AG10803 (cell line): ENCODE measurements at places on chromosomes 5 and 9.
A peak's percentile ranks its signal among the peaks of the same experiment; 100 is the strongest.

GRCh38 chr5:94010814-94011213 lies 269.4 kb upstream of the POU5F2 start:
- no peak for DNase-seq

GRCh38 chr5:139410121-139410992 lies 6.5 kb upstream of the SPATA24 start:
- peak; percentile 39 for DNase-seq

GRCh38 chr5:33231935-33232334 lies 208.8 kb upstream of the TARS1 start:
- peak; percentile 80 for DNase-seq

GRCh38 chr5:158177146-158177545 lies 318.2 kb upstream of the CLINT1 start:
- DNase-seq, result no peak

DNA sequence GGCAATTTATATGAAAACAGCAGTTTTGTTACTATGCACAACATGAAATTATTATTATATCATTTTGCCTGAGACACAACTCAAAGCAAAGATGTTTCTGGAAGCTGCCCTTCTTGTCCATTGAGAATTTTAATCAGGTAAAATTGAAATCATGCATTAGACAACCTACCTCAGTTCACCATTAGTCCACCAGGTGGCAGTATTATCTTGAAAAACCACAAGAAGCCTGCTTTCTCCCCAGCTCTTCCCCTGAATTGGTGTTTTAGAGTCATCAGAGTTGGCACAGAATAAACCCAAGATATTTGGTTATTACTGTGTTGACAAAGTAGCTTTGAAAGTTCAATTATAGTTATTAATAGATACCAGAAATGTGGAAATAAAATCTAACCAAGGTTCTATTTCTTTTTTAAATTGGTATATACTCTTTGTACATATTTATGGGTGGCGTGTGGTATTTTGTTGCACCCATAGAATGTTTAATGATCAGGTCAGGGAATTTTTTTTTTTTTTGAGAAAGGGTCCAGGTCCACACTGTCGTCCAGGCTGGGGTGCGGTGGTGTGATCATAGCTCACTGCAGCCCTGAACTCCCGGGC lies 25.7 kb downstream of the UTP15 start:
- DNase-seq, result peak; percentile 90

- DNase-seq, result no peak
Measured at GRCh38 chr5:32654427-32654826, 56.7 kb upstream of the NPR3 start.

- DNase-seq, result no peak
Measured at GRCh38 chr9:70526902-70527301, 112.4 kb upstream of the KLF9 start.

- no peak for DNase-seq
Measured at GRCh38 chr5:14441641-14442040, 140.0 kb upstream of the OTULINL start.

DNA sequence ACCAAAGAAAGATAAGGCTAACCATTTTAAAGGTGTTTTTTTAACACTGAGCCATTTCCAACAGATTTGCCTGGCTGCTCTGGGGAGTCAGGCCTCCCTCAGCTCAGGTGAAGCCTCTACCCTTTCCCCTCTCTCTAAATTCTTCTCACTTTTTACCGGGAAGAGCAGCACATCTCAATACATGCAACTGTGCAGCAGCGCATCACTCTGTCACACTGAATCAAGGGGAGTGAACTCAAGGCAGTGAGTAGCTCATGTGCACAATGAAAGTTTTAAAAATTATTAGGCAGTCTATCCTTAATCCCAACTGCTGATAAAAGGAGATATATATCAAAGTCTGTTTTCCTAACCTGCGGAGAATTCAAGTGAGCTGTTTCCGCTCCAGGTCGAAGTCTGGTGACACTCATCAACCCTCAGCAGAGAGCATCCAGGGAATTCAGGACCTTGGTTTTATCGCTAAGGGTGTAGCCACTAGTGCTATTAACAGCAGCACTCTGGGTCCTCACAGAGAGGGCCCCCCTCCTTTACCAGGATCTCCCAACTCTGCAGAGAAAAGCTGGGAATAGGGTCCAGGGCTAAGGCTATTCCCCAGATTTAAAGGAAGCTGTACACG lies 1.0 kb downstream of the CEMIP2 start:
- no peak for DNase-seq

DNA sequence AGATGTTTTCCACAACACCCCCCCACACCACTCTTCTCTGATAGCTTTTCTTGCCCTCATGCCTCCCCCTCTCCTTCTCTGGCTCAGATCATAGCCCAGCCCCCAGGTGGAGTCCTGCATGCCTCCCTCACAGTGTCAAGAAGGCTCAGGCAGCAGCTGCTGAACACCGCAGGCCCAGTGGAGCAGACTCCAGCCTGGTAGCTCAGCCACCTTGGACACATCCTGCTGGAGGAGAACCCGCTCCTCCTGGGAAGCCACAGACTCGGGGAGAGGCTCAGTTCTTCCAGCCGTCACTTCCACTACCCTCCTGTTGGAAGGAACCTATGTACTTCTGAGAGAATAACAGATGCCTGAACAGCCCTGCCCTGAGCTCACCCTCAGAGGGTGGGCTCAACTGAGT lies 143.4 kb downstream of the SPOCK1 start:
- DNase-seq, result no peak

DNA sequence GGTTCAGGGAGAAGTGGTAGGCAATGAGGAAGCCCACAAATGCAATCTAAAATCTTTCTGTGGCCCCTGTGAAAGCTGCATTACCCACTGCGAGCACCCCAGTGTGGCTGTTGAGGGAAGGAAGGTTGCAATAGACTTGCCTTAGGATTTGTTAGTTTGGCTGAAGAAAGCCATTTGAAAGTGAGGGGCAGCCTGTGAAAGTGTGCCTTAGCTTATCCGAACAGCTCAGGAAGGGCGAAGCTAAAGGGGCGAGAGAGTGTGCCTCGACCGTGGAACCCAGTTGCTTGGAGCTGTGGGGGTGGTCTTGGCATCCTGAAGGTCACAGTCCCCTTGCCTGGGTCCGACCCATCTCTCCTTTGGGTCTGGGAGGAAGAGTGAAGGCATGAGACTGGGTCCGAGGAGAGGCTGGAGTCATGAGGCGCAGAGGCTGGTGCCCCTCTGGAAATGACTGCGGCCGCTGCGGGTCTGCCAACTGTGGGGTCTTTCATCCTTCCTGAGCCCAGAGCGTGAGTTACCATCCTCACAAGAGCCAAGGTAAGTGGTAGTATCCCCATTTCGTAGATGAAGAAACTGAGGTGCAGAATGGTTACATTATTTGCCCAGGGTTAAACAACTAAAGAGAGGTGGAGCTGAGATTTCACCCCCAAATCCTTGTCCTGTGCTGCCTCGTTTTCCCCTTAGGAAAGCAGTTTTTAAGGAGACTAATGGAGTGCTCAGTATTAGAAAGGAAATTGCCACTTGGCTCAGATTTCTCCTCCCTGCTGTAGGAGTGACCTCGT lies 24.4 kb downstream of the SLC25A25 start:
- no peak for DNase-seq

DNA sequence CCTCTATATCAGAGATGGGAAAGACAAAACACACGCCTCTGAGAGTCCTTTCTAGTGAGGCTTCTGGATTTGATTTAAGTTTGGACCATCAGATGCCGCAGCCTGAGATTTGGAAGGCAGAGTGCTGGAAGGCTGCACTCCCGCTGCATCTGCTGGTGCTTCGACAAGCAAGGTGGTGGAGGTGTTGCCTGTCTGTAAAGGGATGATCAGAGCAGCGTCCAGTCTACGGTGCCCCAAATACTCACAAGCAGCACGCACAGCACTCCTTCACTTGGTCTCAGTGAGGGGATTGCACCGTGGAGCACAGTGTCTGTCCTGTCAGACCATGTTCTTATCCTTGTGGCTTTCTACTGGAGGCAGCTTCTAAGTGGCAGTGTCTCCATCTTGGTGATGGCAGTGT lies 221.4 kb downstream of the GADD45G start:
- DNase-seq, result no peak

- DNase-seq, result peak; percentile 98
Measured at GRCh38 chr9:4293293-4293941, 6.5 kb downstream of the GLIS3 start.

DNA sequence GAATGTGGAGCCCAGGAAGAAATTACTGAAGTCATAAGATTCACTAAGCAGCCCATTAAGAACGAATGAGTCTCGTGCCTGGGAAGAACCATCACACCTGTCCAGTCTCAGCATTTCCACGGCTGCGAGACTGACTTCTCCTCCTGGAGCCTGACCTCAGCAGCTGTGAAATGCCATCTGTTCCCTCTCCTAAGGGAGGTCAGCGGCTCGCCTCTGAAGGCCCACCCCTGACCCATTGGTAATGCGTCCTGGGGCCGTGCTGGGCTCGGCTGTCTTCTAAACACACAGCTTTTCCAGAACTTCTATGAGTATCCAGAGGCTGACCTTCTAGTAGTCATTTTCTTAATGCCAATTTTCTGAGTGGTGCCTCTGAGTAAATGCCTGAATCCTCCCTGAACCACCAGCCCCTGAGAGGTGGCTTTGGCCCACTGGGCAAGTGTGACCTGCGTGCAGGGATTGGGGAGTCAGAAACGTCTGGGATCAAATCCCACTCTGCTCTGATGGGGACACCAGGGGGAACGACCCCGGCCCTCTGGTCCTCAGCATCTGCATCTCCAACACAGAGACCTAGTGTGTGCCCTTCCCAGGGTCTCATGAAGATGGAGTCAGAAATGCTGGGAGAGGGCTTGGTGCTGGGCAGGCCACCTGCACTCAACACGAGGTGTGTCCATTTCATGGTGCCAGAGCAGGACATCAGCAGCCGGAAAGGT lies 5.7 kb downstream of the SLC6A3 start:
- DNase-seq, result no peak

- peak; percentile 53 for DNase-seq
Measured at GRCh38 chr9:15642369-15642962, 89.6 kb downstream of the CCDC171 start.

- peak; percentile 77 for DNase-seq
Measured at GRCh38 chr9:96515621-96516470, 65.9 kb downstream of the HABP4 start.
